Liver (tissue), 10 donors: ENCODE measurements at places on chromosomes 2 and 18. TPM values are rescaled to one million over a fixed set of nuclear protein-coding genes. Genes with fewer than 3 reads are reported as not detected.

The KCNIP3 gene
- 0.59 TPM for total RNA-seq

The UGT1A5 gene
- total RNA-seq = not detected

DNA sequence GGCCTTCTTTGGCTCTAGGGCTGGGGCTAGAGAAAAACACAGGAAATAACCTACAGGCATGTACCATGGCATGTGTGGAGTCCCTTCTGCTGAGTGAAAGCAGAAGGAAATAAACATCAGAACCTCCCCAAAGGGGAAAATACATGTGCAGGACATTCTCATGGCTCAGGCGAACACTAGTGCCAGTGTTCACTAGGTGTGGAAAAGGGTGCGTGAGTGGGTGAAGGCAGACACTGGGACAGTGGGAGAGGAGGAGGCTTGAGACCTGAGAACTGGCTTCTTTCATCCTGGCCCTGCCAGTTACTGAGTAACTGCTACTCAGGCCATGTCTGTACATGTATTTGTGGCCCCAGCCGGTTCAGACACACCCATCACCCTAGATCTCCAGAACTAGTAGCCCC lies 268.2 kb downstream of the PRKCE start:
- no peak for DNase-seq

DNA sequence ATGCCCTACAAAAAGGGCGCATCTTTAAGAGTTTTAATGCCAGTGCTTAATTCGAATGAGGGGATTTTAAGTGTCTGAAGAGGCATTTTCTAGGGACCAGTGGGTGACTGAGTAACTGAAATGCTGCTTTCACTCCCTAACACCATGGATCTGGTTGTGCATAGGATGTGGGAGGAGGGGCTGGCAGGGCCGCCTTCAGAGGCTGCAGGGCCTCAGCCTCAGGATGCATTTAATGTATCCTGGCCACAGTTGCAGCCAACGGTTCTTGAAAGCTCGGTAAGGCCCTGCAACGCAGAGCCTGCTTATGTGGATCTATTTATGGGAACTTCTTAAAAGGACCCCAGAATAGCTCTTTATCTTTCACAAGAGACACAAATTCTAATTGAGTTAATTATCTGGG lies 25.8 kb upstream of the IL18RAP start:
- no peak for DNase-seq

GRCh38 chr2:188512456-188512855 lies 220.8 kb downstream of the GULP1 start:
- no peak for DNase-seq

DNA sequence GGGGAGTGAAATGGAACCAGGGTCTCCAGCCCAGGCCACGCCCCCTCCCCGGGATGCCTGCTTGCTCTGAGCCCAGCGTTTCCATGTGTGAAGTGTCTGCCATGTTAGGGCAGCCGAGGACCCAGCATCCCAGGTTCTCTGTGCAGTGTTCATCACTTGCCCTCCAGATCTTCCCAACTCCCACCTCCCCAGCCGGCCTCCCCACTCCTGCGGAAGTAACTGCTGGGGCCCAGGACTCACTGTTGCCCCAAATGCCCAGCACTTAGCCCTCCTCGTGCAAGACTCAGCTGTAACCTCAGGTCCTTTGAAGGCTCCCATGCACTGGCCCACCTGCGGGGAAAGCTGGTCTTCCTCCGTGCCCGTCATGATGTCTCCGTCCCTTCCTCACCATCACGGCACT lies 9.7 kb upstream of the PXDN start:
- no peak for DNase-seq

GRCh38 chr2:37590119-37590571 lies 81.3 kb downstream of the CDC42EP3 start:
- DNase-seq = no peak
